GM12864 (cell line): ENCODE measurements at places on chromosomes 12 and 14.
A peak's percentile ranks its signal among the peaks of the same experiment; 100 is the strongest.

DNA sequence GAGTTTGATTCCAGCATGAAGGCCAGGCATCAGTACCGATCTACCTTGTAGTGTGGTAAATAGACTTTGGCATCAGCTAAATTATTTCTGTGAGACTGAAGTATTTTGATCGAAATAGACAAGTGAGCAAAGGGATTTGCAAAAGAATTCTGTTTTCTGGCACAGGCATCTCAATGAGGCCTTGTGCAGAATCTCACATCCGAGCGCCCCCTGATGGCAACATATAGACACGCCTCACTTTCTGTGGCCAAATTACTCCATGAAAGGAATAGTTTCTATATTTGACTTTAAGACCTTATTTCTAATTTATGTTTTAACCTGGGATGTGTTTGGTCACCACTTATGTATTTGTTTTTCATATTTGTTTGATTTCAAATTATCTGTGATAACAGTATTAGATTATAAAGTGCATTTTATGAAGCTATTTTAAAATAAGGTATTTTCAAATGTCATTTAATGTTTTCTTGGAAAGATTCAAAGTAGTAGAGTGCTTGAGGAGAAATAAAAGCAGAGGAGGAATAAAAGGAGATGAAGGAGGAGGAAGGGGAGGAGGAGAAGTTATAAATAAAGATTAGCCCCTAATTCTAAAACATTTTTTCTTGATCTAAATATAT lies 731.9 kb downstream of the NRXN3 start:
- no peak for DNase-seq

DNA sequence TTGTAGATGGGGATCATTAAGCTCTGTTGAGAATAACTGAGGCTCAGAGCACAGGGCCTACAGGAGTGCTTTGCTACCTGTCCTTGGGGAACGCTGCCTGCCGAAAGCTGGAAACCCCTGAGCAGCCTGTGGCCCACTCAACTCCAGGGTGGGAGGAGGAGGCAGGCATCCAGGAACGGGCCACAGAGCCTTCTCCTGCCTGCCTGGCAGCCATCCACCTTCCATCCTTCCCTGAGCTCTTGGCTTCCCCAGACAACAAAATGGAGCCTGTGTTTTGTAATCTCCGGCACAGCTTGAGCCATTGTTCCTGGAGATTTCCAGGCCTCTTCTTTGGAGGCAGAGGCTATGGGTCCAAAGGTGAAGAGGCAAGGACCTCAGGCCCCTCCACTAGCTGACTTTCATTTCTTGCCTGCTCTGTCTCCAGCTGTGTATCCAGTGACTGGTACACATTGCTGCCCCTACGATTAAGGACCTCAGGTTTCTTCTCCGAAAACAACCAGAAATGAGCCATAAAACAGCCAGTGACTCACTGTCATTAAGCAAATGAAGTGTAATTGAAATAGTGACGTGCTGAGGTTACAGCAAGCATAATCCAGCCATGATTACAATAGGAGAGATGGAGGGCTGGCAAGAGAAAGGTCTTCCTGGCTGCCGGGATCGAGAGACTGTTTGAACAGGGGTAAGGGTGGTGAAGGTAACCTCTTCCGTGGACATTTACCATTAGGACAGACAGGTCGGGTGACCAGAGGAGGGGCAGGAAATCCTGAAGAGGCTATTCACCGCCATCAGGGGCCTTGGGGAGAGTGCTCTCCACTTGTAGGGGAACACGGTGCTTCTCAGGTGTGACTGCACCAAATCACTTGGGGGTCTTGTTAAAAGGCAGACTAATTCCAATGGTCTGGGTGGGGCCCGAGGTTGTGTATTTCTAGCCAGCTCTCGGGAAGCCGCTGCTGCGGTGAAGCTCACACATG lies 56.3 kb upstream of the KCNA5 start:
- DNase-seq, result no peak

GRCh38 chr14:71589609-71590008 lies 342.6 kb upstream of the RGS6 start:
- no peak for DNase-seq

GRCh38 chr14:79841433-79841832 lies 369.9 kb downstream of the DIO2 start:
- no peak for DNase-seq

DNA sequence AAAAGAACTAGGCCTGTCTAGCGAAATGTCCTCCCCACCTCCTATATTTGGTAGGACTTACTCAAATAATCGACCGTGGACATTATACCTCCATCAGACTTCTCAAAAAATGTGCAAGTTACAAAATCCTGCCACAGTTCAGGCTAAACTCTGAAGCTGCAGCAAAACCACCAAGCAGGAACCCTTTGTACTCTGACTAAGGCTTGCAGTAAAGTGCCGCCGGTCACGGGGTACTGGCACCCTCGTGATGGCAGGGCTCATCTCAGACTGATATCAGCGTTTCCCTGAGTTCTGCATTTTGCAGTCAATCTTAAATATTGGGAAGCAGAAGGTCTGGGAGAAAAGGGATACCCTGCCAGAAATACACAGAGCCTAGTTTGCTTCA lies 17.1 kb downstream of the SLC11A2 start:
- DNase-seq, result no peak

GRCh38 chr14:40265096-40265495 lies 832.9 kb upstream of the FBXO33 start:
- DNase-seq, result no peak

DNA sequence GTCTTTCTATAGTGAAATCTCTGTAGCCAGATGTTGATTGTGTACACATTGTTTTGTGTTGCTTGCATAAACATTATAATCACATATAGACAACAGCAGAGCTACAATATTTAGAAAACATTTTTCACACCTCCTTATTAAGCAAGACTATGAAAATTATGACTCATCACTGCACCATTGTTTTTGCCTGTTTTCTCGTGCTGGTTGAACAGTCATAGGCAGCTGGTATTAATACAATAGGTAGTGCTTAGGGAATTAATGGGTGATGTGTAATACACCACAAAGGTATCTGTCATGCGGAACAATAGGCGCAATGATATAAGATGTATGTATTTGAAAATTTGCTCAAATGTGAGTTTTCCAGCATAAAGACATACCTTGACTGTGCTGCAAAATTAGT lies 449.3 kb downstream of the FOXG1 start:
- no peak for DNase-seq

GRCh38 chr12:15584366-15585041 lies 204.7 kb downstream of the EPS8 start:
- peak; percentile 56 for DNase-seq

GRCh38 chr12:9687228-9687627 lies 17.7 kb downstream of the CLEC2D start:
- DNase-seq, result no peak

DNA sequence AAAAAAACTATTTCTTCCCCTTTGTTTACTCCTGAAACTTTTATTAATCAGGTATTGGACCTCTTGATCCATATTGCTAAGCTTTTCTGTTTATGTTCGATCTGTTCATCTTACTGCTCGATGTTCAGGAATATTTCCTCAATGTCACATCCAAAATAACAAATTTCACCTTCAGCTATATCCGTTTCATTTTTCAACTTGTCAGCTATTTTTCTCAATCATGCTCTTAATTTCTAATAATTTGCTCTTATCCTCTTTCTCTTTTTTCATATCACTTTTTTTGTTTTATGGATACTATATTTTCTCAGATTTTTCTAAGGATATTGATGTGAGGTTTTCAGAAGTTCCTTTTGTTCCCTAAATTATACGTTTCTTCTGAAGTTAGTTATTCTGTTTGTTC lies 29.8 kb downstream of the SLC38A4 start:
- DNase-seq, result no peak

DNA sequence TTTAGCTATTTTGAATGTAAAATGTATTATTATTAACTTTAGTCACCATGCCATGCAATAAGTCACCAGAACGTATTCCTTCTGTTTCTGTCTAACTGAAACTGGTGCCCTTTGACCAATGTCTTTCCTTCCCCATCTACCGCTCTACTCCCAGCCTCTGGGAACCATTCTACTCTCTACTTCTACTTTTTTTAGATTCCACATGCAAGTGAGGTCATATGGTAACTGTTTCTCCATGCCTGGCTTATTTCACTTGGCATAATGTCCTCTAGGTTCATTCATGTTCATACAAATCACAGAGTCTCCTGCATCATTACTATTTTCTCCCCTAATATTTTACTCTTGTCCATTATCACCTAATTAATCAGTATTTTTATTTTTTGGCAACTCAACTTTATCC lies 160.1 kb downstream of the TMX1 start:
- no peak for DNase-seq

GRCh38 chr12:50297996-50298395 lies 14.7 kb upstream of the LIMA1 start:
- no peak for DNase-seq

- DNase-seq, result no peak
Measured at GRCh38 chr14:104421892-104422828, 157.4 kb upstream of the C14orf180 start.

DNA sequence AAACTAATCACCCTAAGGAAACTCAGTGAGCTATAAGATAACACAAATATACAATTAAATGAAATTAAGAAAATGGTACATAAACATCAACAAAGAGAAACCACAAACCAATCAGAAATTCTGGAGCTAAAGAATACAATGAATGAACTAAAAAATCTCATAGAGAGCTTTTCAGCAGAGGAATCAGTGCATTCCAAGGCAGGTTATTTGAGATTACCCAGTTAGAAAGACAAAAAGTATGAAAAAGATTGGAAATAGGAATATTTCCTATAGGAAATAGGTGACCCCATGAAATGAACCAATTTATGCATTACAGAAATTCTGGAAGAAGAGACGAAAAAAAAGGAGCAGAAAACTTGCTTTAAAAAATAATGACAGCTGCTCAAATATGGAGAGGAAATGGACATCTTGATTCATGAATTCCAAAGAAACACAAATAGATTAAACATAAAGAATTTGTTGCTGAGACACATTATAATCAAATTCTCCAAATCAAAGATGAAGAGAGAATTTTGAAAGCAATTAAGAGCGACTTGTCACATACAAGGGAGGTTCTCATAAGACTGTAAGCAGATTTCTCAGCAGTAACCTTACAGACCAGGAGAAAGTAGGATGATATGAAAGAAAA lies 90.7 kb downstream of the RERGL start:
- DNase-seq, result no peak

DNA sequence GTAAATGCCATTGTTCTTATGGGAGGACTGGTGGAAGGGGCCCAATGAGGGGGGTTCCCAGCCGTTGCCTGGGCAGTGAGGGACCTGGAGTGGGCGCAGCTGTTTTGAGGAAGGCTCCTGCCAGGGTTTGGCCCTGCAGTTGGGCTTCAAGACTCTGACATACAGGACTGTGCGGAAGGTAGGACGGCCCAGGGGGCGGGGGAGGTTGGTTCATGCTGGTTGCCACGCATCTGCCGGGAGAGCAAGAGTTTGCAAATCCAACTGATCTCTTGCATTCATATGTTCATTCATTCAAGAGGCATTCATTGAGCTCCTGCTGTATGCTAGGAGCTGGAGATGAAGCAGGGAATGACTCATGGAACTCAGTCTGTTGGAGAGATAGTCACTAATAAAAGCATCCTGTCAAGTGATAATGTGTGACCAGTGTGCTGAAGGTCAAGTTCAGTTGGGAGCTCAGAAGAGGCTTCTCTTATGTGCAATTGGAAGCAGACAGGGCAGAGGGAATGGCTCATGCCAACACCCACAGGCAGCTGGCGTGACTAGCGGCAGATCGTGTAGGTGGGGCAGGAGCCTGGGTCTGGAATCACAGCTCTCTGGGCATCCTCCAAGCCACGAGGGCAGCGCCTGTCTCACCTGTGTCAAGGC lies 7.8 kb downstream of the SH2B3 start:
- DNase-seq, result no peak

GRCh38 chr12:2034633-2035430 lies 18.0 kb upstream of the CACNA1C start:
- peak; percentile 27 for DNase-seq

DNA sequence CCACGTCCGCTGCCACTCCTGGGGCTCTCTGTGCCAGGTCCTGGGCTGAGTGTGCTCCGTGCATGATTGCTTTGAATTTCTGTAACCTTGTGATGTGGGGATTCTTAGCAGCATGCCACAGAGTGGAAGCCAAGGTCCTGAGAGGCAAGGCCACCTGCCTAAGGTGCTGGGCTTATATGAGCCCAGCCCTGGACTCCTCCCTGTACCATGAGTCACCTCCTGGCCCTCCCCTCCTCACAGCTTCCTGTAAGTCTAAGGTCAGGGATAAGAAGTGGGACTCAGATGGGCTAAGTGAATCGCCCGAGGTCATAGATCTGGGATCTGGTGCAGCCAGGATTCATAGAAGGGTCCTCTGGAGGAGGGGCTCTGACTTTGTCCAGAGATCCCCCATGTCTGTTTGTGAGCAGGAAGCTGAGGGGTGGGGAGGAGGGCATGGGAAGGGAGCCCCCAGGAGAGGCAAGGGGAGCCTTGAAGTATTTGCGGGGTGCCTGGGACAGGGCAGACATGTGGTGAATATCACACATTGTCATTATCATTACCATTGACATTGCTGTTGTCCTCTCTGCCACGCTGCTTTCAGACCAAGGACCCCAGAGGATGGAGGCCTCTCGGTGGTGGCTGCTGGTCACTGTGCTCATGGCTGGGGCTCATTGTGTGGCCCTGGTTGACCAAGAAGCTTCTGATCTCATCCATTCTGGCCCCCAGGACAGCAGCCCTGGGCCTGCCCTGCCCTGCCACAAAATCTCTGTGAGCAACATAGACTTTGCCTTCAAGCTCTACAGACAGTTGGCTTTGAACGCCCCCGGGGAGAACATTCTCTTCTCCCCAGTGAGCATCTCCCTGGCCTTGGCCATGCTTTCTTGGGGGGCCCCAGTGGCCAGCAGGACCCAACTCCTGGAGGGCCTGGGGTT lies 28.8 kb downstream of the SERPINA3 start:
- no peak for DNase-seq

DNA sequence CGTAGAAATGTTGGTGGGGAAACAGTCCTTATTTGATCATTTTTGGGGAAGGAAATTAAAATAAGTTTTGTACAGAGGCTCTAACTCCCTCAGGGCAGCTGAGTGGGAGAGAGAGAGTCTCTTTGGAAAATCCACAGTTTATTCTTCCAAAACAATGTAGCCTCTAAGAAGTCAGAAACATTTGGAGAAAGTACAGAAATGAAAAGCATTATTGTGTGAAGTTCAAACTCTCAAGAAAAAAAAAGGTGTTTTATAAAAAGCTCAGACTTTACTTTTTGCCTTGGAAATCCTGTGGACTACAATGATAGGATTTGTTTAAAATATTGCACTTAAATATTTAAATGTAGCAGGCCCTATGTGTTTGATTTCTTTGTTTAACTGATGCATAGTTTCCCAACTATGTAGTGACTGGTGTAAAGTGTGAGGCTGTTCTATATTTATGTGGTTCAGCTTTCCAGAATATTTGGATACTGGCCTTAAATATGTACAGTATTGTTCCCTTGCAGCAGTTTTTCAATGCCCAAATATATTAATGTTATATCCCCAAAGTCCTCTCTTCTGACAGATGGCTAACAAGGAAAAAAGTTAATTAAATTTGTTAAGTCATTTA lies 82.0 kb upstream of the OTOGL start:
- DNase-seq, result no peak

DNA sequence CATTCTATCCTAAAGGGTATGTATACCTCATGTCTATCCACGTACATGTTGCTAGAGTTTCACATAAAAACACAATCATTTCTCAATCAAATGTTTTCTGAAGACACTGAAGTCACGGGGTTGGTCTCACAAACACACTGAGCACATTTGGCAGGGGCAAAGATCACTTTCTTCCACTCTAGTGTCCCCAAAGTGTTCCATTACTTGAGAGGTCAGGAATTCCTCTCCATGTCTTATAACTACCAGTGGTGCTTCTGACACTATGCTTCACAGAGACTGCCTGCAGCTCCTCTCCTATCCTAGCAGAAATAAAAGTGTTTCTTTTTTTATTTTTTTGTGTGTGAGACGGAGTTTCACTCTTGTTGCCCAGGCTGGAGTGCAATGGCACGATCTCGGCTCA lies 19.1 kb downstream of the ZFYVE1 start:
- DNase-seq, result no peak

- DNase-seq, result no peak
Measured at GRCh38 chr12:96514328-96514727, 25.0 kb downstream of the CFAP54 start.
